ENCODE measurements at places on chromosomes 6 and 20. TPM values are rescaled to one million over a fixed set of nuclear protein-coding genes. Genes with fewer than 3 reads are reported as not detected.

KCNQ5 gene
- total RNA-seq = 0.27 TPM

OR2H2 gene
- total RNA-seq = not detected

- no peak for DNase-seq
Observed at GRCh38 chr20:56429502-56429901, 17.4 kb downstream of the CASS4 start.

DNA sequence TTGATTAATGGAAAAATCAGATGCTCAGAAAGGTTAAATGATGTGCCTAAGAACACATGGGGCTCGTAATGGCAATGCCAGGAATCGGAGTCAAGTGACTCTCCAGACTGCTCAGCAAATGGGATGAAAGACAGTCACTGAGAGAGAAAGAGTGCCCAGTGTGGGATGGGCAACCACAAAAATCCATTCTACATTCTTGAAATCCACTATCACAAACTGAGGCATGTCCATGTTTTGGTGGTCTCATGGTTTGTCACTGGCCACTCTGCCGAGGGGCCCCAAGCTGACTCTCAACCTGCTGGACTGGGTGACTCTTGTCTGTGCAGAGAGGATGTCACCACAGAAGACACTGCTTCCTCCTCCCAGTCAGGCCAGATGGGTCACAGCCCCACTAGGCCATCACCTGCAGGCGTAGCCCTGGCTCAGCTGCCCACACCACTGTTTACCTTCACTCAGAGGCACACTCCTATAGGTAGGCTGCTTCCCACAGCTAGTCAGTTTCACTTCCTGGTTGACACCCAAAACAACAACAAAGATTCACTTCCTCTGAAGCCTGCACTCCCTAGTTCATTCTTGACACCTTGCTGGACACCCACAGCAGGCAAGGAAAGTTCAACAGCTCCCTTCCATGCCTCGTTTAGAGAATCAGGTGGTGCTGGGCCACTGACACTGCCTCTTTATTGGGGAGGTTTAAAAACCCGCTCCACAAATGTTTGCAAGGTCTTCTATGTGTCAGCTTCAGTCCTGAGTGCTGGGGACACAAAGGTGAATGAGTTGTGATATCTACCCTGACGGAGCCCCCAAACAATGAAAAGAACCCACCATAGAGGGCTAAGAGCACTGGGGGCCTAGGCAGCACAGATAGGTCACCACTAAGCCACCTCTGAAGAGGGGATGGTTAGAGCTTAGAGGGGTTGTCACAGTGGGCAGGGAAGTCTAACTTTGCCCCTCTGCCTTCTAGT lies 21.7 kb downstream of the MAP1LC3A start:
- peak; percentile 44 for DNase-seq

GRCh38 chr6:169930799-169931198 lies 179.4 kb downstream of the ERMARD start:
- no peak for DNase-seq
